Chondrocyte (in vitro differentiated cells): ENCODE measurements at places on chromosomes 2 and 18. TPM values are rescaled to one million over a fixed set of nuclear protein-coding genes. Genes with fewer than 3 reads are reported as not detected.

Gene CNRIP1
- 23.4 to 25.9 TPM (median 24.7 TPM) in 3 replicates for total RNA-seq

Gene NR4A2
- total RNA-seq: 1.2 TPM in 3 replicates

Gene ZBTB7C
- 1.00 to 4.4 TPM (median 1.4 TPM) in 3 replicates for total RNA-seq

Gene HAAO
- total RNA-seq: 1.6 to 8.5 TPM (median 8.2 TPM) in 3 replicates

Gene CNTNAP5
- not detected in 3 replicates for total RNA-seq

Gene ANKRD29
- 0.48 to 0.85 TPM (median 0.50 TPM) in 3 replicates for total RNA-seq

DNA sequence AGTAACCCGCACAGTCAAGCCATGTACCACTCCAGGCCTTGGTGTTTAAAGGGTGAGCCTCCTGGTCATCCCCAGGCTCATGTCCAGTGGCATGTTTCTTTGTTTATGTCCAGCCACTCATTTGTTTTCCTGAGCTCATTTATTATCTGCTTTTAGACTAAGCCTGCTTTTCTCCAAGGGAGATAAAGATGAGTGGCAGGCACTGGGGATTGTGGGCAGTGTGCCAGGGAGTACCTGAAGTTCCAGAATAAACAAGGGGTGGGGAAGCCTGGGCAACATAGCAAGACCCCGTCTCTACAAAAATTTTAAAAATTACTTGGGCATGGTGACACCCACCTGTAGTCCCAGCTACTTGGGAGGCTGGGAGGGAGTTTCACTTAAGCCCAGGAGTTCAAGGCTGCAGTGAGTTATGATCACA lies 1.9 kb downstream of the ANXA4 start:
- H3K36me3 ChIP-seq: no peaks in the 10 kb centered on the region
- H3K4me1 ChIP-seq: peaks cover 37% of the 10 kb centered on the region
- no peak overlapping the region for H3K4me3 ChIP-seq
- no peaks in the 10 kb centered on the region for H3K27me3 ChIP-seq

DNA sequence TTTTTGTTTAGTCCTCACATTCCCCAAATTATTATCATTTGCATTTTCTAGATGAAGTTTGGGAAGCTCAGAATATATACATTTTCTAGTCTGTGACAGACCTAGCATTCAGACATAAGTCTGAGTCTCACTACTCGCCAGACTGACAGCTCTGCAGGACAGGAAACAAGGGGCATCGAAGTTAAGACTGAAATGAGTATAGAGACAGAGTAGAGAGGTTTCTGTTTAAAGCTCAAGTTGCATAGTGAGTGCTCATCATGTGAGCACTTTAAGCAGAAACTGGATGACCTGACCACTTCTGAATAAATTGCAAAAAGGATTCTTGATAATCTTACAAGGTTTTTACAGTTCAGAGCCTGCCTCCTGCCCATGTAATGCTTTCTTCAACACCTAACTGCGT lies 1.1 kb downstream of the HADHB start:
- H3K4me1 ChIP-seq: peaks cover 43% of the 10 kb centered on the region
- no peaks in the 10 kb centered on the region for H3K36me3 ChIP-seq
- no peaks in the 10 kb centered on the region for H3K27me3 ChIP-seq
- DNase-seq: no peak
- peak overlapping the region; percentile 92 for H3K4me3 ChIP-seq

DNA sequence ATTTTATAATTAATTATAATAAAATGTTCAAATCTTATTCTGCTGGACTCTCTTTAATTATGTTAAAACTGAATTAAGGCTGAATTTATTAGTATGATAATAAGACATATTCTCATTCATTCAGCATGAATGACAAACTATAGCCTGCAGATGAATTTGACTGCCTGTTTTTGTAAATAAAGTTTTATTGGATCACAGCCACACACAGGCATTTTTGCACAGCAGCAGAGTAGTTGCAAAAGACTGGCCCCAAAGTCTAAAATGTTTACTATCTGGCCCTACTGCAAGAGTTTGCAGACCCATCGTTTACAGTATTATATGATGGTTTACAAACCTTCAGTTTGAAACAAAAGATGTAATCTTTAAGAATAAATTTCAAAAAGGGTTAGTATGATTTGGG lies 58.6 kb downstream of the RMDN2 start:
- H3K27me3 ChIP-seq: no peaks in the 10 kb centered on the region
- H3K36me3 ChIP-seq: peaks cover 6% of the 10 kb centered on the region
- no peak overlapping the region for H3K4me3 ChIP-seq
- no peak for DNase-seq
- H3K4me1 ChIP-seq: peaks cover 13% of the 10 kb centered on the region
- H3K27ac ChIP-seq: no peak overlapping the region

DNA sequence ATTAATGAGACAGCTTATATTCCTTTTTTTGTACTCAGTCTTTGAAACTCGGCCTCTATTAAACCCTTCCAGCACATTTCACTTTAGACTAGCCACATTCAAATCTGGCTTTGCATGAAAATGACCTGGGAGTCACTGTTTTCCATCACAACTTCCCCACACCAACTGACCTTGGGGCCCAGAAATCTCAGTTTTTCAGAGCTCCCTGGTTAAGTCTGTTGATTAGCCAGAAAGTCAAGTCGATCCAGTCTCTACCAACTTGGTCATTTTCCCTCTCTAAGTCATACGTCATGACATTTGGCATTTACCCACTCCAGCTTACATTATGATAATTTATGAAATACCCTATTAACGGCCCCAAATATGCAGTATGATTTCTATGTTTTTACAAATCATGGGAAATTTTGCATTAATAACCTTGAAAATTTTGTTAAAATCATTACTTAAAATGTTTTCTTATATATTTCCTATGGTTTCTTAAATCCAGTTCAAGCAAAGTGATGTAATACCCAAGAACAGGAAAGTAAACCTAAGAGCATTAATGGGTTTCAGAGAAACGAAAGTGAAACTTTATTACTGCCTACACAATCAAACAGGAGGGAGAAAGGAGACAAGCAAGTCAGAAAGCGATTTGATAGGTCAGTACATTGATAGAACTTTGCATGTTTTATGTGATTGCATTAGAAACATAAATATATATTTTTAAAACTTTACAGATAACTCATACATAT lies 77.1 kb downstream of the SPATS2L start:
- H3K36me3 ChIP-seq: peaks cover 6% of the 10 kb centered on the region
- peak overlapping the region; percentile 84 for H3K27ac ChIP-seq
- H3K27me3 ChIP-seq: no peaks in the 10 kb centered on the region
- H3K4me1 ChIP-seq: peaks cover 46% of the 10 kb centered on the region
- H3K4me3 ChIP-seq: peak overlapping the region; percentile 46

DNA sequence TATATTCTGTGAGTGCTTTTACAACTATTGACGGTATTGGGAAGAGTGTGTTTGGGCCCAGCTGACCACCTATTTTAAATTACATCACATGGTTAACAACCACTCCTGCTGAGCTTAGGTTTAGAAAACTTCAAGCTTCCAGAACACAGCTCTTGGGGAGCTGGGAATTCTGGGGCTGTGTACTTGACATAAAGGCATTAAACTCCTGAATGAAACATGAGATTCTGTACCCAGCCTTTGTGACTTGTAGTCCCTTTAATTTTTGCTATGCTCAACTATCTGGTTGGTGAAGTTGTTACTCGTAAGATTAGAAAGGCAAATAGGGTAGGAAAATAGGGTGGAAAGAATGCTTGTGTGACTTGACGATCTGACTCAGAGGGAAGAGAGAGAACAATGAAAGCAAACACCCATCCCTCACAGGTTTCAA lies 66.9 kb downstream of the LTBP1 start:
- H3K4me3 ChIP-seq: no peak overlapping the region
- no peak for DNase-seq
- H3K27me3 ChIP-seq: no peaks in the 10 kb centered on the region
- peaks cover 2% of the 10 kb centered on the region for H3K36me3 ChIP-seq

GRCh38 chr2:28684142-28684858 lies 67.3 kb upstream of the PPP1CB start:
- no peak overlapping the region for H3K4me3 ChIP-seq
- peaks cover 48% of the 10 kb centered on the region for H3K4me1 ChIP-seq
- H3K36me3 ChIP-seq: no peaks in the 10 kb centered on the region
- no peak for DNase-seq
- H3K27ac ChIP-seq: peak overlapping the region; percentile 43

GRCh38 chr2:235636546-235636945 lies 142.7 kb downstream of the AGAP1 start:
- H3K27ac ChIP-seq: no peak overlapping the region
- DNase-seq: no peak
- H3K4me3 ChIP-seq: no peak overlapping the region
- H3K36me3 ChIP-seq: no peaks in the 10 kb centered on the region

DNA sequence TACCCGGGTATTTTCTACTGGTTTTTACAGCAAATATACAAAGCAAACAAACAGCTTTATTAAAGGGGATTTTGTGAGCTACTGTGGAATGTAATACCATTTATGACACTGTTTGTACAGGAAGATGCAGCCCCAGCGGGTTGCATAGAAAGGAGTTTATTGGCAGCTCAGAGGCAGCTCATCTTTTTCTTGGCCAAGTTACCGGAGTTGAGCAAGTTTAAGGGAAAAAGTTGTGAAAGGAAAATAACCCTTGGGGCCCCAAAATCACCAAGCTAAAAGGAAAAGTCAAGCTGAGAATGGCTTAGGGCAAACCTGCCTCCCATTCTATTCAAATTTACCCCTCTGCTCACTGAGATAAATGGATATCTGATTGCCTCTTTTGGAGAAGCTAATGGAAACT lies 60.8 kb downstream of the MOB4 start:
- peaks cover 24% of the 10 kb centered on the region for H3K4me1 ChIP-seq
- no peaks in the 10 kb centered on the region for H3K27me3 ChIP-seq

DNA sequence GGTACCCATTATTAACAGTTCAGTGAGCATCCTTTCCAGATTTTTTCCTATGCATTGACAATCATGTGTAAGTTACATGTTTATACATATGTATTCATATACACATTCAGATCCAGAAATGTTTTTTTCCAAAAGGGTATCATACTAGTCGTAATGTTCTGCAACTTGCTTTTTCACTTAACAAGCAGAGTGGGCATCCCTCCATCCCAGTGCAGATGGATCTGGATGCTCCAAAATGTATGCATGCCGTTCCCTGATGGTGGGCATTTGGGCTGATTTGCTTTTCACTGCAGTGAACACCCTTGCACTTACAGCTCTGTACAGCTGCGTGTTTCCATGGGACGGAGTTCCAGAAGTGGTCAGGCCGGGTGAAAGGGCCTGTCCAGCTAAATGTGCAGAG lies 57.0 kb downstream of the DNMT3A start:
- DNase-seq: no peak
- H3K36me3 ChIP-seq: peaks cover 3% of the 10 kb centered on the region
- H3K27ac ChIP-seq: no peak overlapping the region

DNA sequence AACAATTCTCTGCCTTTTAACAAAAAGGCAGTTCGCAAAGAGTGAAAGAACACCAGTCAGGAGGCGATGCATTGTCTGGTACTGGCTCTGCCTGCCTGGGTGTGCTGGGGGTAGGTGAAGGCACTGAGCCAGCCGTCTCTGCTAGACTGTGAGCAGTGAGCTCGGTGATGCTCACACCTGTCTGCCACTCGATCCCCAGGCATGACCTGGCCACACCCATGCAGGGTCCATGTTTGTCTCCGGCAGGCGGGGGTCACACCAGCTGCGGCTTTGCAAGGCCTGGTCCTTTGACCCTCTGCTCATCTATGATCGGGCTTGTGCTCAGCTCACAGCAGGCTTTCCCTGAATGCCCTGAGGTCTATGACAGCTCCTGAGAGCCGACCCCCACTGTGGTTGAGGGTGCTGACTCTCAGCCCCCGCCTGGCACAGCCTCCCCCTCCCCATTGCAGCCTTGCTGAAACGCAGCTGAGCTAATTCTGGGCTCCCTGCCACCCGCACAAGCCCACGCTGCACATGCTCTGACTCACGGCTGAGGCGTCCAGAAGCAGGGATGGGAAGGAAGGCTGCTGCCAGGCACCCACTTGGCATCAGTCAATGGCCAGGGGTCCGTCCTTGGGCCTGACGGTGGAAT lies 23.7 kb downstream of the CRACDL start:
- peak; percentile 95 for DNase-seq
- peak overlapping the region; percentile 97 for H3K27ac ChIP-seq
- H3K4me1 ChIP-seq: peaks cover 95% of the 10 kb centered on the region
- no peaks in the 10 kb centered on the region for H3K27me3 ChIP-seq
- H3K4me3 ChIP-seq: peak overlapping the region; percentile 36

DNA sequence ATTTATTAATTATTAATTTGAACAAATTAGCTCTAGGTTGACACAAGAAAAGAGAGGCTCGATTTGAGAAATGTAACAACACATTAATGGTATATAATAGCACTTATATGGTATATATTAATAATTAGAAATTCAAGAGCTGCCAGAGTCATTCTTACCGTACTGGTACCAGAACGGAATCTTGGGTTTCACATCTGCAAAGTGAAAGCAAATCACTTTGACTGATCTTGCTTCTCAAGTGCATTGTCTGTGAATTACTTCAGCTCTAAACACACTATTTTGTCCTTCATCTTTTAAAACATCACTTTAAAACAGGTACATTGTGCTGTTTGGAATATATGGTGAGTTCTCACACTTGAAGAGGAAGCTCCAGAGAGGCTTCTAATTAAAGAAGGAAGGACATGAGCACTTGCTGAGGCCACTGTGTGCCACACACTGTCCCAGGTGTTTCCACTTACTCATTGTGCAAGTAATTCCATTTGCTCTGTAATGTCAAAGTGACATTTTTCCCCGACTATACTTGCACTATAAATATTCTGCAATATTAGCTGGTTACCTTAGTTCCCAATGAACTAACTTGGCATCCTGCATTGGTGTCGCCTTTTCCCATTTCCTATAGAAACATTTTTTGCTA lies 85.8 kb downstream of the PLA2R1 start:
- H3K4me1 ChIP-seq: no peaks in the 10 kb centered on the region
- peaks cover 27% of the 10 kb centered on the region for H3K36me3 ChIP-seq
- H3K27ac ChIP-seq: no peak overlapping the region
- no peaks in the 10 kb centered on the region for H3K27me3 ChIP-seq
- no peak overlapping the region for H3K4me3 ChIP-seq

DNA sequence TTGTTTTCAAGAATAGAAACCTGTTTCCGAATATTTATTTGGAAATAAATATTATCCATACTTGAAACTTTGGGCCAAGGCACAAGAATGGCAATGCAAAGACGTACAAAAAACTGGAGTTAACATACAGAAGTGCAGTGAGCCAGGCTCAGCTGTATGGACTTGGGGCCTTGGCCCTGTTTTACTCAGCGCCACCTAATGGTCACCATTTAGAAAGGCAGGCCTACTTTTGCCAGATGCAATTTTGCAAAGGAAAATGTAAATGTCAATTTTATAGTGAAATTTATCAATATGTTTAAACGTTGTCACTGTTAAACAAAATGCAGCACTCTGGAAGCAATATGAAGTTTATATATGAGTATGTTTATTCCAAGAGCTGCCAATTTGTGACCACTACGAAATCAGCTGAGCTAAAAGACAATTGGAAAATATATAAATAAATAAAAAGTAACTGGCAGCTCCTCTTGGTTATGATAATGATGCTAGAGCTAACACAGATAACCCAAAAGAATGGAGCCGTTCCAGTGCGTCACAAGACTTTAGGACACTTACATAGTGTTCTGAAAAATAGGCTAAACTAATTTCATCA lies 155.0 kb downstream of the ARHGAP15 start:
- no peaks in the 10 kb centered on the region for H3K36me3 ChIP-seq
- no peak overlapping the region for H3K4me3 ChIP-seq
- H3K4me1 ChIP-seq: peaks cover 5% of the 10 kb centered on the region
- no peak for DNase-seq

- H3K4me3 ChIP-seq: no peak overlapping the region
- no peak overlapping the region for H3K27ac ChIP-seq
- no peaks in the 10 kb centered on the region for H3K36me3 ChIP-seq
- peaks cover 7% of the 10 kb centered on the region for H3K27me3 ChIP-seq
- no peaks in the 10 kb centered on the region for H3K4me1 ChIP-seq
Observed at GRCh38 chr18:50674307-50674980, 114.6 kb downstream of the MAPK4 start.

- no peak for DNase-seq
- H3K4me1 ChIP-seq: peaks cover 47% of the 10 kb centered on the region
- peaks cover 6% of the 10 kb centered on the region for H3K36me3 ChIP-seq
Observed at GRCh38 chr2:20677301-20678085, 10.5 kb downstream of the GDF7 start.
